Fibroblast of the aortic adventitia (primary cell): ENCODE measurements at places on chromosomes 2 and 18.

DNA sequence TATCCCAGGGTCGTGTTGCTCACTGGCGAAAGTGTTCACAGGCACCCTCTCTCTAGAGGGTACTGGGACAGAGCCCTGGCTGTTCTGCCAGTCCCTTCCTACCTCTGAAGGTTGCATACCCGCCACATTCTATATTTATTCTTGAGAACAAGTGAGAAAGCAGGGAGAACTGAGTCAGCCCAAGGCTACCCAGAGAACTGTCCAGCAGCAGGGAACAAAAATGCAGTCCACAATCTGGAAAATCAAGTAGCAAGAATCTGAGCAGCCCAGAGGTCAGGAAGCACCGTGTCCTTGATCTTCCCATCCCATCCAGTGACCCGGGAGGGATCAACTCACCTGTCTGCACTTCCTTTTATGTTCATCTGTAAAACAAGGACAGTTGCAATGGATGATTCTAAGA lies 164.1 kb downstream of the FBXO15 start:
- DNase-seq: no peak

GRCh38 chr2:35963357-35963756 lies 392.2 kb upstream of the CRIM1 start:
- DNase-seq: no peak

DNA sequence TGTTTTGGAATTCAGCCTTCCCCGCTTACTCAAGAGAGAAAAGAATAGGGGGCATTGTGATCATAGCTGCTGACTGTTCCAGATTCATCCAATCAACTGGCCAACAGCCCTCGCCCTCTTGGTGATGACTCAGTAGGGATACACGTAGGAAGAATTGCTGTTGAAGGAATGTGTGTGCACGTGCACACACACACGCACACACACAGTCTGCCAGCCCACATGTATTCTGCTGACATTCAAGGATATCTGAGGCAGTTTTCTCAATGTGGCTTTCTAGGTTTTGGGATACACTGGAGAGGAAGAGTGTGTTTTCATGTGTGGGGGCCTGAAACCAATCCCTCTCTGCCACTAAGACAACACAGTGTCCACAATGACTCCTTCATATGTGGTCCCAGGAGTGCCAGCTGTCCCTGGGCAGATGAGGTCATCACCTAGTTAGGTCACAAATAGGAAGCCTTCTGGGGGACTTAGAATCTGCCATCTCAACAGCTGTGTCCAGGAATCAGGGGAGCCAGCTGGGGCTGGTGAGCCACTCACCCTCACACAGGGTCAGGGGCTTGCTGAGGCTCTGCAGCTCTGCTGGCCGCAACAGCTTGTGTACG lies 352.6 kb downstream of the SS18 start:
- DNase-seq: peak; percentile 32

DNA sequence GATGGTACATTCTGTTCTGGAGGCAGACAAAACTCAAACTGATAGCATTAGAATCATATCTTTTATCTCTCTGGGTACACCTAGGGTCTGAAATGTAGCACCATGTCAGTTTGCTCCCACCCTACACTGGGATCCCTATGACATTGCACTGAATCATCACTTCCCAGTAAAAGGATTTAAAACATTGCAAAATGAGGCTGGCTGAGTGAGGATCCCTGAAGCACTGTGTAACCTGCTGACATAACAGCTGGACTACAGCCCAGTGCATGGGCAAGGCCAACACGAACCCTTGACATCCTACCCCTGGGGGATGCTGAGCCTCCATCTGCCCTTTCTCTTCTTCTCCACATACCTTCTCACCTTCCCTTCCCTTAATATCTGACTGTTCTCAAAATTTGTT lies 253.2 kb downstream of the TTC32 start:
- peak; percentile 88 for DNase-seq

- no peak for DNase-seq
These were observed 143.9 kb downstream of the L3MBTL4 start for GRCh38 chr18:6270771-6271216.

- no peak for DNase-seq
These were observed 35.2 kb downstream of the FOSL2 start for GRCh38 chr2:28427741-28428415.

GRCh38 chr2:148592791-148593190 lies 51.8 kb upstream of the EPC2 start:
- DNase-seq: no peak

DNA sequence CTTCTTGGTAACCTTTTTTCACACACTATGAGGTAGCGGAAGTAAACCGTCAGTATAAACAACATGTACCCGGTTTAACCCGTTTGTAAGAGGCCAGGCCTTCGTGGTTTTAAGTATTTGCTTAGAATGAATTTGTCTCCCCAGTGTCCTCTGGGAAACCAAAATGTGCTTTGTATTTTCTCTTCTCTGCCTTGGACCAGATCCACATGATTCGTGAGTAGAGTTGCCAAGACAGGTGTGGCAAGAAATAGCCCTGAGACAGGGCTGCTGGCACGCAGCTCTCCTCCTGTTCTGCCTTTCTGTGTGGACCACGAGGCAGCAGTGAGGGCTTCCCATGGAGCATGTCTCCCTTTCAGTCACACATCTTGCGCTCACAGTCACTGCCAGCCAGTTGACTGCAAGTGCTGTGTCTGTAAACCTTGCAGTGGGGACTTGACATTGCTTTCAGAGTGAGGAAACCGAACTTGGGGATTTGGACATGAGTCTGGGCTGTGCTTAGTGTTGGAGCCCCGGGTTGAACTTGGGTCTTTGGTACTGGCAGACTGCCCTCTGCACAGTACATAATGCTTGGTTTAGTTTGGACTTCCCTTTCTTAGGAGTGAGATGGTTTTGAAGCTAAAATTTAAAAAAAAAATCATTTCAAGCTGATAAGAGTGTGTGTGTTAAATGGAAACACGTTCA lies 19.1 kb downstream of the BCL2L11 start:
- peak; percentile 35 for DNase-seq

- DNase-seq: peak; percentile 29
These were observed 161.4 kb downstream of the UXS1 start for GRCh38 chr2:106032676-106033075.

GRCh38 chr2:15802657-15803542 lies 137.4 kb upstream of the MYCN start:
- DNase-seq: no peak

GRCh38 chr2:136045835-136046570 lies 60.6 kb upstream of the DARS1 start:
- DNase-seq: no peak

DNA sequence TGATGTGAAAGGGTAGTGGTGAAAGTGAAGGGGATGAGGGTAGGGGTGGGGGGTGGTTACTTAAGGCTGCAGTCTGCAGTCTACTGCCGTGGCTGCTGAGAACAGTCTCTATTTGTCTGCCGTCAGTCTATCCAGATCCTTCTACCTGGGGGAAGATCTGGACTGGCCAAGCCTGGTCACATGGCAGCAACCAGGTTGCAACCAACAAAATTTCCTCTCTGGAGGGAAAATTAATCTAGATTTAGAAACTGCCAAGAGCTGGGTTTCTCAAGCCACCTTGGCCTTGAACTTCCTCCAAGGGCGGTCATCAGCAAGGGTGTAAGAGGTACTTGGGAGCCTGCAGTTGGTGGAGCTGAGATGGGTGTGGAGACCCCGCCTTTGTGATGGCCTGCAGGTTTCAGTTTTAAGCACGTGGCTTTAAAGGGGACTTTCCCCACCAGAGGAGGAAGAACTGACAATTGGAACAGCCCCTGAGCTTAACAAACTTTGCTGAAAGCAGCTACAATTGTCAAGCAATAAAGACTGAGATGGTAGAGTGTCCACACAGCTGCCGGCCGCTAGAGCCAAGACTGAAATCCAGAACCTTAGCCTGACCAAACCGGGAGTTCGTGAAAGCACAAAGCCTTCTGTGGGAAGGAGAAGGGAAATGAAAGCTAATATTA lies 31.4 kb upstream of the KCMF1 start:
- DNase-seq: no peak

DNA sequence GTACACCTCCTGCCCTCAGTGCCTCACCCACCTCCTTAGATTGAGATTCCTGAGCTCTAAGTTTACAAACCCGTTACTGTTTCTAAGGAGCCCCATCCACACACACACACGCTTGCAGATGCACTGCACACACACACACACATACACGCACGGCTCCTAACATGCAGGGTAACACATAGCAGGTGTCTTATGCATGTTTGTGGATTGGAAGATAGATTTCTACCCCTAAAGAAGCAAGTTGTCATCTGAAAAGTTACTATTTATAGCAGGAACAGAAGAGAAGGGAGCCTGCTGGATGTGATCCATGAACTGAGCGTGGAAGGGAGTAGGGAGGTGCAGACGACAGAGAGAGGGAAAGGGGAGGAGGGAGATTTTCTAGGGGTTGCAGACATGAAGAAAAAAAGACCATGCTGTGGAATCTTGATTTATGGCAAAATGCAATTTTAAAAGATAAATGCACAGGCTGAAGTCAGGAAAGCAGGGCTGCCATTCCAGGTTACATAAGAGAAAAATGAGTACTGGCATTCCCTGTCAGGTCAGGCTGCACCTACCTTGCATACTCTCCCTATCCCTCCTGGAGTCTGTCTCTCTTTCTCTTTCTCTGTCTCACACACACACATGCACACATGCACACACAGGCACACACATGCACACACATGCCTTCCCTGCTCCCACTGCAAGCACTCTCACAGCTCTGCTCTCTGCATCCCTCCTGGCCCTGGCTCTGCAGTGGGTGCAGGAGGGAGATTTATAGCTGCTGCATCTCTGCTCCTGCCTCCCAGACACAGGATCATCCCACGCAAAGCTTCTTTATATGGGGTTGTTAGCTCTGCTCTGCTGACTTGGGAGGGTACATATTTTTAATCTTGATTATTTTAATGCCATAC lies 192.6 kb upstream of the MYT1L start:
- no peak for DNase-seq

DNA sequence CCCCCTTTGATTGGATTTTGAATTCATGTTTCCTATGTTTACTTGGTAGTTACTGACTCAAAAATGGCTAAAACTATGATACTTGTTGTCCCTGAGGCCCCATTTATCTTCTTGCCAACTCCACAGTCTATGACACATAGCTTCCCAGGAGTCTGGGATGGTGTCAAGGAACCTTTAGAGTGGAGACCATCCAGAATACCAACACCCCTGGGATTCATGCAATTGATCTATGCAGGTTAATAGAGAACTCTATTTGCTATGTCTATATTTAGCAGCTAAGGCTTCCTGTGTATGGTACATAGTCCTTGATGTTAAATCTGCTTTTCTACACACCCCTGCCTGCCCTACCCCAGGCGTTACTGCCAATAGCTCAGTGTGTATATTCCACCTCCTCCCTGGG lies 218.5 kb upstream of the HDAC4 start:
- no peak for DNase-seq

GRCh38 chr2:200252265-200253067 lies 54.0 kb upstream of the SPATS2L start:
- peak; percentile 80 for DNase-seq

DNA sequence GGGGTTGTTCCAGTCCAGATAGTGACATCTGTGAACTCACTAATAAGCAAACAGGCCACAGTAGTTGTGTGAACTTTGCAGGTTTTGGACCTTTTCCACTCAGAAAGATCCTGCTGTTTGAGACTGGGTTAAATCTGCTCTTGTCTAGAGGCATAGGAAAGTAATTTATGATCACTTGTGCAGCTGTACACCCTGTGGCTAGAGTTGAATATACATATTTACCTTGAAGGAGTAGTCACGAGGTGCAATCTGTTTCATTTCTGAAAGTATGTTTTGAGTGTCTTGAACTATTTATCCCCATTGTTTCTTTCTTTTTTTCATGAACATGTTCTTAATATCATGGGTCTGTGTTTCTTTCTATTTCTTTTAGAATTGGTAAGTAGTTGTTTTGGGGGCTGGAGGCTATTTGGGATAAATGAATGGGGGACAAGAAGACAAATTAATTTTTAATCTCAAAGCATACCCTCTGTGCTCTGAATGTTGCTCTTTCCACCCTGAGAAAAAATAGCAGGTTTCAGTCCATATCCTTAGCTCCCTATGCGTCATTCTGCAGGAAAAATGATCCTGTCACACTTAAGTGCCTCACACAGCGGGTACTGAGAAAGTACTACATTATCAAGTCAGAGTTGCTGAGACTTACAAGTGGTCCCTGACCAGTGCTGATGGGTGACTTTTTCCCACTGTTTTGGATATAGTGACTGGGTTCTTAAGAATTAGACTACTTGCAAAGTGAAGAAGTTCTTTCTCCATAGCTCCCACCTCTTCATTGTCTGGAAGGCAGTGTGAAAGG lies 28.2 kb downstream of the DCC start:
- DNase-seq: no peak

DNA sequence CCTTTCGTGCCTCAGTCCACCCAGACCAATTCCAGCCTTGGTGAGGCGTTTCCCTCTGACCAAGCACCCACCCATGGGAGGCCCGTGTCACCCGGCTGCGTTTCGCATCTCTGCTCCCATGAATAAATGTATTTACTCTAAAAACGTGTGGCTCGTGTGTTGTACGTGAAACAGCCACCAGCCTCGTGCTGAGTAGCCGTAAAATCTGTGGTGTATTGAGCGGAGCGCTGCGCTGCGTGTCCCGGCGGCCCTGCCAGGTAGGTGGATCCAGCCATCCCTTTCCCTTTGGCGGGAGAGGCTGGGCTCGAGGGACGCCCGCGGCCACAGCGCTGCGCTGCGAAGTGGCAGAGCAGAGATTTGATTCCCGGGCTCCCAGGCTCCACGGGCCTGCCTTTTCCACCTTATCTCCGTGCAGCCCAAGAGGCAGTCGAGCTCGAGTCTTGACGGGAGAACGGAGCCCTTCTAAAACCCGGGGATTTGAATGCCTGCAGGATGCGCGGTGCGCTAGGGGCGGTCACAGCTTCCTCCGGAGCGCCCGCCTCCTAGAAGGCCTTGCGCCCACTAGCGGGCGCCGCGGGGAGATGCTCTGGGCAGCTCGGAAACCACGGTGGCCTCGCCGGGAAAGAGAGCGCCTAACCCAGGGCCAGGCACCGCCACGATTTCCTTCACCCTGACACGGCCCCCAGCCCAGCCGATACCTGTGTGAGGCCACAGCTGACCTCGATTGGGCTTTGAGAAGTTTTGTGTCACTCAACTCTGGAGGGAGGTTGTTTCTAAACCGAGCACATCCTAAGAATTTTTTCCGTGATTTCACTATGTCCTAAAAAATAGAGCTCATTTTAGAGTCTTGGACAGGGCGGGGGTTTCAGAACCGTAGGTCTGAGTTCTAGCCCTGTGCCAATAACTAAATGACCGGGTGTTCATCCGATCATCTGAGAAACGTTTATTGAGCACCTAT lies 3.9 kb upstream of the PSMD1 start:
- DNase-seq: peak; percentile 76

GRCh38 chr2:37454851-37455762 lies 110.7 kb downstream of the QPCT start:
- peak; percentile 88 for DNase-seq

- DNase-seq: no peak
These were observed 93.3 kb upstream of the SP3 start for GRCh38 chr2:174058456-174058855.

GRCh38 chr2:170235860-170236679 lies 58.1 kb downstream of the MYO3B start:
- peak; percentile 57 for DNase-seq
